Left renal cortex interstitium (tissue), 4 donors: ENCODE measurements at places on chromosomes 11 and 22.

DNA sequence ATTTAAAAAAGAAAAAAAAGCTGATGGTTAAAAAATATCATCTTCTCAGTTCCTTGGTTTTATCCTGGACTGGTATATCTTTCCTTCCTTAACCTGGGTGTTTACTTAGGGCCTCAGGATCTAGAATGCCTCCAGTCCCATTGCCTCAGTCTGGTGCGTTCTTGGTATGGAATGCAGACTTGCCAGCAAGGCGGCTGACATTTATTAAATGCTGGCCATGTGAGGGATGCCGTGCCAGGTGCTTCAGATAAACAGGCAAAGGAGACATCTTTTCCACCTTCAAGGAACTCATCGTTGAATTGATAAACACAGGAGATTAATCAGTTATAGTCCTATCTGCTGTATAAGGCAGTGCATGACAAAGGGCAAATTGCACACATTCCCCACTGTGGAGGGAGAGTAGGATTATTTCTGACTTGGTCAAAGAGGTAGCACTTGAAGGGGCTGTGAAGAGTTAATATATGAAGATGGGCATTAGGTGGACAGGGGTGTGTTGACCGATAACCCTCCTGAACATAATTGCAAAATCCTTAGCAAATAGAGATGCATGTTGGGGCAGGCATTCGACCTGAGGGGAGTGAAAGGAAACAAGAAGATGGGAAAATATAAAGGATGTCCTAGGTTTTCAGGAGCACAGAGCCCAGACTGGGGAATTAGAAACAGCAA is 54.4 kb downstream of the ALX4 start:
- no peak for DNase-seq

DNA sequence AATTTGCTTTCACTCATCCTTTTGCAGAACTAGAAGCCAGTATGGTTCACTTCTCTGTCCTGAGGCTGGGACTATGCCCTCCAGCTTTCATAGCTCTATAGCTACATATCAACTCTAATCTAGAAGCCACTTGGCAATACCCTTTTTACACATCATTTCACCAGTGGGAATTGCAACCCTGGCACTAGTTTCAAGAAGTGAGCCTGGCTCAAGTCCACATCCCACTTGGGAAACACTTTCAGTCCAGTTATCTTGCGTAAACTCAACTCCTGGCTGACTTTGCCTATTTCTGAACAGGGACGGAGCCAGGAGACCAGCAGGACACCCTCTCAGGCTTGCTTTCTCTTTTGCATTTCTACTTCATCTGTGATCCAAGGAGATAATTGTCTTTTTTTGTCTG is 19.9 kb upstream of the FAT3 start:
- DNase-seq = no peak

- DNase-seq = no peak
Observed at GRCh38 chr22:49662681-49663080, 165.0 kb downstream of the BRD1 start.

GRCh38 chr11:67048515-67049130 is 8.0 kb upstream of the RHOD start:
- no peak for DNase-seq

DNA sequence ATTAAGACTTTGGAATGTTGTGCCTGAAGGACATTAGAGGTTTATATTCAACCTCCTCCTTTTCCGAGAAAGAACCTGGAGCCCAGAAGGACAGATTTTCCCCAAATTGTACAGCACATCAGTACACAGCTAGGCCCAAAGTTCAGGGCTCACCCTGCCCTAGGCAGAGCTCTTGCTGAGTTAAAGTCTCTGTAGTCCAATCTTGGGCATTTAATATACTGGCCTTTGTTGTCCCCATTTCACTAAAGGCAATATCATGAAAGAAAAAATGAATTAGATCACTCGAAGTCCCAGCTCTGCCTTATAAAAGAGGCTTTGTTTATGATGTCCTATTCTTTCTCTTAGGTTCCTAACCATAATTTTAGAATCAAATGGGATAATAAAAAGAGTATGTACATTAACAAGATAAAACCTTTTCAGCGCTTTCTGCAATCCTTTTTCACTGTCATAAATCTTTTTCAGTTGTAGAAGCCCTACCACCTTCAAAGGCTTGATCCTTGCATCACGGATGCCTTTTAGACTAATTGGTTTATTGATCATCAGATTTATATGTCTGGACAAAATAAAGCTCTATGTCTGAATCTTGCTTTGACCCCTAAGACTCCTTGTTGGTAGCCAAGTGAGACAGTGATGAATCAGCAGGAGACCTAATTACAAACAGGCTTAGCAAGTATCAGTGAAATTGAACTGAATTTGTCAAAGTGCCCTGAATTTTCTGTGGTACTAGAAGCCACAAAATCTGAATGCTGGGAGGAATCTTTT is 39.8 kb downstream of the RELT start:
- DNase-seq = no peak

DNA sequence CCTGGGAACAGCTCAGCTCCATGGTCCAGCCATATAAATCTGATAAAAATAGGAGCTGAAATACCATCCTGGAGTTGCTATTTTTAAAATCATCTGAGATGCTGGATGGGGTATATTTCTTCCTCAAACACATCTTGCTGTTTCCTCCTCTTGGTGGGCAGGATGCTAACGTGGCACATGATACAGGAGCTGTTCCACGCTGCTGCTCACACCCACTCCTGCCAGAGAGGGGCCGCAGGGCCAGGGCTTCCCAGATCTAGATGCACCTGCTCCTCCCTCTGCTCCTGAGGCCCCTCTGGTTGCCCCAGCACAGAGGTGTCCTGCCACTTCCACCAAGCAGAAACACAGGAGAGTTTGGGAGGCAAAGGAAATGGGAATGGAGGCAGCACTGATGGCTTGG is 3.3 kb upstream of the ST3GAL4 start:
- no peak for DNase-seq

DNA sequence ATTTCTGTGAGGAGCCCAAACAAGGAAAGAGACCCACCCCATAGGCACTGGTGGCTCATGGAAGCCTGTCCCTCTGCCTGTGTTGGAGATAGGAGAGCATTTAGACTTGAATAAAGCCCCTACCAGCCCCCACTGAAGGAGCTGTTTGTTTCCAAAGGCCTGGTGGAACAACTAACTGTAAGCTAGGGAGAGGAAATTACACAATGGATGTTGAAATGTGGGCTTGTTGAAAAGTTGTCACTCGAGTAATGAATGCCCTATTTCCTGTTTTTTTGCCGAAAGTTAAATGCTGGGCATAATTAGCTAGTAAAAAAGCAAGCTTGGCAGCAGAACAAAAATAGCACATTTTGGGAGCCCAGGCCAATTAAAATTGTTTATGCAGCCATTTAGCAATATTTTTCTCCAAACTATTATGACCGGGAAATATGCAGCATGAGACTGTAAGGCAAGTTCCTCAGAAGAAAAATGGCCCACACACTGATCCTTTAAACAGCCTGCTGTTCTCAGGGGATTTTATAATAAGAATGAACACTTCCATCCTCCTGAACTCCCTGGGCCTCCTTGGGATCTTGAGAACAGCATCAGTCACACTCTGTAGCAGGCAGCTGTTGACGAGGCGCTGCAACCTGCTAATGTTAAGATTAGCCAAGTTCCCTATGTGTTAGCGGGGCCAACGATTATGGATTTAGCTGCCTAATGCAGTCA is 38.6 kb upstream of the LMO2 start:
- DNase-seq = peak; percentile 65

DNA sequence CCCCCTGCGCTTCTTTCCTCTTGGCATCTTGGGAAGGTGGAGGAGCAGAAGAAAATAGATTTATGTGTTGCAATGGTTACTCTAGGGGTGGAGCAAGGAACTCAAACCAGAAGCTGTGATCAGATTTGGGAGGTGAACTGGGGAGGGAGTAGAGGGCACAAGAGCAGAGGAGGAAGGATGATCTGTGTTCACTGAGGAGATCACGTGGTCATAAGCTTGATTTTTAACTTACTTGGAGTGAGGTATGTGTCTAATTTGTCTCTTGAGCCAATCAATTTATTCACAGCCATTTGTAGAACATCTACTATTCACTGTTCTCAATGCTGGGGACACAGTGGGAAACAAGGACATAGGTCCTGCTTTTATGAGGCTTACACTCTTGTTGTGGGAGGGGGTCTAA is 24.8 kb upstream of the CD82 start:
- DNase-seq = no peak

DNA sequence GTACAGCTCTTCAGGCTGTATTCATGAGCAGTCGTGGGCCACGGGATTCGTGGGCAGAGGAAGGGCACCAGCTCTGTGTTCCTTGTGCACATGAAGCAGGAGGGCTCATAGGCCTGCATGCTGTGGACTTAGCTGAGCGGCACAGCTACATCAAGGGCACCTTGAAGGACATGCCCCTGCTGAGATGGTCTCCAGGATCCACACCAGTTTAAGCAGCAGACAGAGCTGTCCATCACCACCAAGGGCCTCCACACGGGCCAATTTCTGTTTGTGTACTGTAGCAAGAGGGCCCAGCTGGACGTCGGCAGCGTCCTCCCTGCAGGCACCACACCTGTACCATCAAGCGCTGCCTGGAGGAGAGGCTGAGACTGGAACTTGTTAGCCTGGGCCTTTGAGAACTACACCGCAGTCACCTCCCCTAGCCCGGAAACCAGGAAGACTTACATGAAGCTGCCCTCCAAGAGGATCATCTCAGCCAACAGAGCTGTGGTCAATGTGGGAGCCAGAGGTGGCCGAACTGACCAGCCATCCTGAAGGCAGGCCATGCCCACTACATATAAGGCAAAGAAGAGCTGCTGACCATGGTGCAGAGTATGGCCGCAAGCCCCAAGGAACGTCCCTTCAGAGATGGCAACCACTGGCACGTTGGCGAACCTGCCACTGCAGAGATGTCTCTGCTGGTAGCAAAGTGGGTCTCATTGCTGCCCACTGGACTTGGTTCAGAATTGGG is 32.7 kb upstream of the GNB1L start:
- DNase-seq = no peak

DNA sequence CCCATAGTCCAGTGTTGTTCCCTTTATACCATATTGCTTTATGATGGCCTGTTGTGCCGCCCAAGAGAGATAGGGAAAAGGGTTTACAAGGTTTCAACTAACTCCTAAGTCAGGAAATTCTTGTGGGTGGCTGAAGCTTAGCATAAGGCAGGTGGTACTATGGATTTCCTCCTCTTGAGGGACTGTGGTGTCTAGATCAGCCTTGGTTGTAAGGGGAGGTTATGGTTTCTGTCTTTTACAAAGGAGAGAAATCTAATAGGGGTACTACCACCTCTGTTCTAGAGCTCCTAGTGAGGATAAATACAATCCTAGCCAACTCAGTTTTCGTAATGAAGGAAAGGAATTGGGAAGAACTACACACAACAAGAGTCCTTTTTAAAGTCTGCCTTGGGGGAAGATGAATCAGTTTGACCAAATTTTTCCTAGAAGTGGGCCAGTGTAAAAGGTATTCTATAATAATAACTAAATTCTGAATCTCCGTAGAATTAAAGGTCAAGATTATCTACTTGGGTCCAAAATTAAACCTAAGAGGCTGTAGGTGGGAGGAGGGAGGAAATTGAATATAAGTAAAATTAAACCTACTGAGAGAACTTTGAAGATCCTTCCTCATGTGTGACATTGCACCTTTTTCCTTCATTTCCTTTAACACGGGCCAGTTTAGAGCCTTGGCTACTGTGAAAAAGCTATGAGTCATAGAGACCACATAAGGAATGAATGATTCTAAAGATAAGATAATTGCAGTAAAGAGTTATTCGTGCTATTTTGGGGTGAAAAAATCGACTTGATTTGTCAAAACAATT is 17.2 kb downstream of the DLAT start:
- DNase-seq = no peak

DNA sequence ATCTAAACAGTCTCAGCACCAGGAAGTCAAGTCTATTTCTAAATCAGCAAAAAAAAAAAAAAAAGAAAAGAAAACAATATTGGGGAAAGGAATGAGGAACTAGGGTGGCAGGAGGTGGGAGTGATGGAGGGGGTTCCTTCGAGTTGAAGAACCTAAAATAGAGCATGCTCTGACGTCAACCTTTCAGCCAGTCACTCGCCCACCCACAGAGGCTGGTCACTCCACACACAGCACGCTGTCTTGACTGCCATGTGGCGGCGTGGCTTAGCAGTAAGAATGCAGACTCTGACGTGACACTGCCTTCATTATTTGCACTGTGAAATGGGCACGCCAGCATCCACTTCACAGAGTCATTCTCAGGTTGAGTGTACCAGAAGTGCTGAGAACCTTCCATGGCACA is 48.3 kb downstream of the LARGE1 start:
- DNase-seq = no peak

DNA sequence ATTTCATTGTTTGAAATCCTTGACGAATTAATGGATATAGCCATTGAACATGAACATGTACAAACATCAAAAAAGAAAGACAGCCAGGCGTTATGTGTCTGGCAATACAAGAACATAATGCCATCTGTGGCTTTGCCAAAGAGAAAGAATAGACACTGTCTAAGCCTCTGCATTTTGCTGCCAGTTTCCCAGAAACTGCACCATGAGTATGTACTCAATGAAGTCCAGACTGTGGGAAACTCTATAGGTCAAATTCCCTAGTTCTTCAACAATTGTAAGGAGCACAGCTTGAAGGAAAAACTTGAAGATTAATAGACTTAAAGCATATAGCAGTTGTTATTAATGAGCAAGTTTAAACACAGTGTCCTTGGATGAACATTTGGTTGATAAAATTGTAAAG is 71.3 kb downstream of the BBOX1 start:
- no peak for DNase-seq

- DNase-seq = no peak
Observed at GRCh38 chr22:21450858-21451353, 16.3 kb upstream of the TMEM191C start.

- DNase-seq = no peak
Observed at GRCh38 chr11:134449051-134449450, 37.0 kb upstream of the B3GAT1 start.

DNA sequence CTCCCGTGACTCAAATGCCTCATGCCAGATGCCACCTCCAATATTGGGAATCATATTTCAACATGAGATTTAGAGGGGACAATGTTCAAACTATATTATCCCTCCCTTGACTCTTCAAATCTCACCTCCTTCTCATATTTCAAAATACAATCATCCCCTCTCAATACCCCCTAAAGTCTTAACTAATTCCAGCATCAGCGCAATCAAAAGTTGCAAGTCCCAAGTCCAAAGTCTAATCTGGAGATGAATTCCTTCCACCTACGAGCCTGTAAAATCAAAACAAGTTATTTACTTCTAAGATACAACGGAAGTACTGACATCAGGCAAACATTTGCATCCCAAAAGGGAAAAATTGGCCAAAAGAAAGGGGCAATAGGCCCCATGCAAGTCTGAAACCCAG is 67.2 kb upstream of the SC5D start:
- no peak for DNase-seq

GRCh38 chr11:44993971-44994704 is 43.5 kb upstream of the TP53I11 start:
- no peak for DNase-seq
